CD4-positive, alpha-beta T cell treated with Interleukin-21 for 1 hour (primary cell): ENCODE measurements at places on chromosomes 5 and 9.

DNA sequence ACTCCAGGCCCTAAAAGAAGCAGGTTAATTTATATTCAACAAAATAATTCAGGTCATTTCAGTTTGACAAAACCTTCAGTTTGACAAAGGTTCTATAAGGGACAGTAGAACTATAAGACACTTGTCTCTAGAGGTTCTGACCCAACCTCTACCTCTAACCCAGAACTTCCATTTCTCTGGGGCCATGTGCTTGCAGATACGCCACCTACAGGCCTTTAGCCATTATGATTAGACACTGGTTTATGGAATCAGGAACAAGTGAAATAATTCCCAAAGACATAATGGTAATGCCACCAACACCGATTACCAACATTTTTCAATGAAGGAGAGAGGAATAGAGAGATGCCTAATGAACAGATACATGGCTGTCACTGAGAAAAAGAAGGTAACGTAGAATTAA is 733.9 kb downstream of the PRELID2 start:
- DNase-seq = no peak

DNA sequence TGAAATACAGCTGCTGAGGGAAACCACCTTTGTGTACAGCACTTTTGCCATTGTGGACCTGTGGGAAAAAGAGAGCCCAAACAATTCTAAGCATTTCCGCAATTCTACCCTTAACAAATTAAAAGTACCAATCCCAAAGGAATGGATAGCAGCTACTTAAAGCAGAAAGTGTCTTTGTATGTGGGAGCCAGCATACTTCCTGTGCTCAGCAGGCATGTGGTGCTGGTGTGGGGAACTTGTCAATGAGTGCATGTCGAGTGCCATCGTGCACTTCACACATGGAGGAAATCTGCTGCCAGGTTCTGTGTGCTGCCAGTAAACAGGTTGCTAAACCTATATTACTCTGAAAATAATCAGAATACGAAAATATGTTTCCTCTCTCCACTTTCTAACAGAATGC is 399.0 kb downstream of the LRRC70 start:
- no peak for DNase-seq

DNA sequence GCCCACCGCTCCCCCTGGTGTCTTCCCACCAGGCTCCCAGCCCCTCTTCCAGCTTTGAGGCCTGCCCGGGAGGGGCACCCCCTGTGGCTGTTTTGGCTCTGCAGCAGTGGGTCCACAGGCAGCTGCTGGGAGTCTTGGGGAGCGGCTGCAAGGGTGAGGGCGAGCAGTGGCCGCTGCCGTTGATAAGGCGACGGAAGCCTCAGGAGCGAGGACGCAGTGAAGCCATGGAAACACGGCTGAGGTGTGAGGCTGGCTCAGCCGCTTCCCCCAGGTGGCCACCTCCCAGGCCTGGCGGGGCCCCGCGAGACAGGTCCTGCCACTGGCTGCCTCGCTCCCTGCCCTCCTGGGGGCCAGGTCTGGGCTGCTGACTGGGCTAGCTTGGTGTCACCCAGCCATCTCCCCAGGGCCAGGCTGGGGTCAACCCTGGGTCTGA is 41.5 kb downstream of the CXXC5 start:
- DNase-seq = no peak

DNA sequence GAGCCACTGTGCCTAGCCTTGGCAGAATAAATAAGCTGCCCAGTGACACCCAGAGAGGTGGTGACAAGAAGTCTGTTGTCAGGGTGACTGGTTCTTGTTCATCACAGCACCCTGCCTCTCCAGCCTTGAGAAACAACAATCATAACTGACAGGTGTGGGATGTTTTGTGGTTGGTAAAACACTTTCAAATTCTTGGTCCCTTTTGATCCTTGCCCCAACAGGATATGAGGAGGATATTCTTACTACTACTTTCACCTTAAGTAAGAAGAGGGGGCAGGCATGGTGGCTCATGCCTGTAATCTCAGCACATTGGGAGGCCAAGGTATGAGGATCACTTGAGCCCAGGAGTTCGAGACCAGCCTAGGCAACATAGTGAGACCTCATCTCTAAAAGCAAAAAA is 14.2 kb upstream of the FRRS1L start:
- peak; percentile 17 for DNase-seq

- DNase-seq = no peak
These were observed 107.9 kb downstream of the RXRA start for GRCh38 chr9:134433909-134434882.

GRCh38 chr9:23811633-23812032 is 14.4 kb downstream of the ELAVL2 start:
- DNase-seq = no peak

- no peak for DNase-seq
These were observed 648.5 kb upstream of the WWC1 start for GRCh38 chr5:167642779-167643517.

GRCh38 chr9:131107760-131108159 is 11.4 kb downstream of the AIF1L start:
- DNase-seq = no peak

DNA sequence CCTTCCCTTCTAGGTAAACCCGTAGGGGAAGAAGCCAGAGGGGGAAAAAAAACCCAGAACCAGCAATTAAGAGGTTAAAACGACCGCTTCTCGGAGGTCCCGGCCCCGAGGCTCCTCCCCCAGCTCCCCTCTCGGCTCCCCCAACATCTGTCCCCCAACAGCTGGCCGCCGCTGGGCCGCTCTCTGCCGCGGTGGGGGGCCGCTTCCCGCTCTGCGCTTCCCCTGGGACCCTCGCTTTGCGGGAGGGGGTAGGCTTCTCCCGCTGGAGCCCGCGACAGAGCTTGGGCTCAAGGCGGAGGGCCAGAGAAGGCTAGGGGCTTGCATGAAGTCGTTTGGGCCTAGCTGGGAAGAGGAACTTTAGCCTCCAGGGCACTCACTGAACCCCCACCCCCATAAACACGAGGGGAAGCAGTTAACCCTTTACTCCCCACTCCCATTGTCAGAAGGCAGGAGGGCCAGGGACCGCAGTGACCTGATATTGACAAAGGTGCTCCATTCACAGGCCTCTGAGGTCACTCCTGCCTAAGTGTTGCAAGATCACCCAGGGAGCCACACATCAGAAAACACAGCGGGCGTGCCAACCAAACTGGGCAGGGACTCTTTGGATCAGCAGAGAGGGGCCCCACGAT is 7.5 kb downstream of the LHX6 start:
- no peak for DNase-seq

- DNase-seq = no peak
These were observed 302.6 kb downstream of the KIF4B start for GRCh38 chr5:155316070-155316714.

- DNase-seq = no peak
These were observed 23.8 kb upstream of the NPM1 start for GRCh38 chr5:171363846-171364245.

GRCh38 chr5:669111-669841 is 23.9 kb downstream of the TPPP start:
- peak; percentile 47 for DNase-seq

- DNase-seq = no peak
These were observed 26.9 kb downstream of the CNOT6 start for GRCh38 chr5:180521101-180521500.

DNA sequence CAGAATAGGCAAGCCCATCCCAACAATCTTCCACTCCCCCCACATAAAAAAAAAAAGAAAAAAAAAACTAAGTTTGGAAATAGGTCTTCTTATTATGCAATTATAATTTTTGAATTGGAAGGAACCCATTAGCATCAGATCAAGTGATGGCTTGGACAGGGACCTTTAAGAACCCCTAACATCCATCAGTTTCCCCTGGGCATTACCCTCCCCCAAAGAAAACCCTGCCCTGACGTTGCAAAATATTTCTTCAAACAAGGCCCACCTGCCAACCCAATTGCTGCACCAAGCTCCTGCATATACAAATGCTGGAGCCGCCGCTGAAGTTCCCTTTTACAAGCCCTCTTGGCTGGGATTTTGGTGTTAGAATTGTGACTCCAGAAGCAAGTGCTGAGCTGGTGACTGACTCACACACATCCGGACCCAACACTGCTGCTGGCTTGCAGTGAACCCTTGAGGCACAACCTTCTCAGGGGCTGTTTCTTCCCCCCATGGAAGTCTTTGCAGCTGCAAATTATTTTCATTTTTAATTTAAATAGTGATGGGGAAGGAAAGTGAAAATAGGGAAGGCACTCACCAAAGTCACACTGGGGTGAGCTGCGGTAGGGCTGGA is 56.1 kb upstream of the AFAP1L1 start:
- no peak for DNase-seq

- no peak for DNase-seq
These were observed 405.1 kb upstream of the ADAMTSL1 start for GRCh38 chr9:18068900-18069299.

DNA sequence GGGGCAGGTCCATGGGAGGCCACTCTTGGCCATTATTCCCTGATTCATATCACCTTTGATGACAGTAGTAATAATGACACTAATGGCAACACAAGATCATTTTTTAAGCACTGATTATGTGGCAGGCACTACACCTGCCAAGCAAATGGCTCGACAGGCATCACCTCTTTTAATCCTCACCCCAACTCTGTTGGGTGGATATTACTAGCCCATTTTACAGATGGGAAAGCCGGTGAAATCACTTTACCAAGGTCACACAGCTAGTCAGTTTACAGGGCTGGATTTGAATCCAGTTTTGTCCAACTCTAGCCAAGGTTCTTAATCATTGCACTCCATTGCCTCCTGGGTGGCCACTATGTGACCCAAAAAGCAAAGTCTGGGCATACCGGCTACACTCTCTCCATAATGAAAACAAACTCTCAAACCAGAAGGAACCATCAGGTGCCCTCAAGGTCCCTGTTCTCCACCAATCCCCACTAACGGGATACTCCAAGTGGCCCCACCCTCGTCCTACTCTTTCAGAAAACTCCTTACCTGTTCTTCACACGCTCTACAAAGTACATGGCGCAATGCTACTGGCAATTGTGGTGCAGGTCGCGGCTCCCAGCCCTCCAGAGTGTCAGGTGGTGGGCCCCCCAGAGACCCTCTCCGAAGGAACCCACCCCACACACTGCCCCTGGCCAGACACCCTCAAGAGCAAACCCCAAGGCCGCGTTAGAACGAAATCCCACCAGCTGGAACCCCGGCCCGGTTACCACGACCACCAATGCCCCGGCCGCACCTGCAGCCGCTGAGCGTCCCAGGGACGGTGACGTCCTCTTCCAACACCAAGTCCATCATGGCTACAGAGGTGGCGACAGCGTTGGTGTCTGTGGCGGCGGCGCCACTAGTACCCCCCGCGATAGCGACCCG is 572 bp downstream of the CDK5RAP2 start:
- no peak for DNase-seq
